HFFc6 (cell line): ENCODE measurements at places on chromosomes 2 and 18.
A peak's percentile ranks its signal among the peaks of the same experiment; 100 is the strongest.

- no peak for DNase-seq
Measured at GRCh38 chr2:110727923-110728322, 4.5 kb upstream of the ACOXL start.

- DNase-seq, result no peak
Measured at GRCh38 chr18:12253663-12254135, 462 bp upstream of the CIDEA start.

- DNase-seq, result no peak
Measured at GRCh38 chr18:38421872-38422615, 856.4 kb upstream of the CELF4 start.

- DNase-seq, result no peak
Measured at GRCh38 chr2:71166812-71167211, 36.4 kb downstream of the MPHOSPH10 start.

DNA sequence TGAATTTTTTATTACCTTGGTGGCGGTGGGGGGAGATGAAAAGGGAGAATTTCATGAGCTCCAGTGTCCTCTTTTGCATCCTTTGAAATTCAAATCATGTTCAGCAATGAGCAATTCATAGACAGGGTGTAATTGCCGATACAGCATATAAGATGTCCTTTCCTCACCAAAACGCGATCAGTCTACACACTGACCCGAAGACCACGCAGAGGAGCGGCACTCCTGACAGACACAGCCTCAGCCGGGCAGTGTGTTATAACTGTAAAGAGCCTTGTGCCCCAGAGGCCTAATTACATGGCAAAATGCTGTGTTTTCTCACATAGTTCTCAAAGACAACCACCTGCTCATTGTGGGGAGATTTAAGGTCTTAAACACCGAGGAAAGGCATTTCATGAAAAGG lies 38.4 kb upstream of the APCDD1 start:
- DNase-seq, result no peak

DNA sequence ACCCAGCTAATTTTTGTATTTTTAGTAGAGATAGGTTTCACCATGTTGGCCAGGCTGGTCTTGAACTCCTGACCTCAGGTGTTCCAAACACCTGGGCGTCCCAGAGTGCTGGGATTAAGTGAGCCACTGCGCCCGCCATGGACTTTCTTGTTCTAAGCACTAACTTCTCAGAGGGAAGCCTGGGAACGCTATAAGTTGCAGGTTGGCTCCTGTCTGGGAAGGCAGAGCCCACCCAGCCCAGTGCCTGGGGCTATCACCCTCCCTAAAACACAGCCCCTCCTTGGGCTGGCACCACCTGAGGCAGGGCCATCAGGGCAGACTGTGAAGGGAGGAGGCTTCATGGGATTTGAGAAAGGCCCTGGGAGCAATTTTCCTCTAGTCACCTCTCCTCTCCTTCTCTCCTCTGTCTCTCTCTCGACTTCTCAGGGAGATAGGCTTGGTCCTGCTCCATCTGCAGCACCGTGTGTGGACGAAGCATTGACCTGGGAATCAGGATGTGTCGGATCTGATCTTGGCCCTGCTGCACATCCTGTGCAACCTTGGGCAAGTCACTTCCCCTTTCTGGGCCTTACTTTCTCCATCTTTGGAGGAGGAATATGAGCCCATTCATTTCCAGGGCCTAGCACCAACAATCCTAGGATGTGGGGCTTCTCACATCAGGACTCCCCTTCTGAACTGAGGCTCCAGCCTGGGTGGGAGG lies 10.9 kb downstream of the PSD4 start:
- DNase-seq, result no peak

GRCh38 chr2:239773228-239774141 lies 251.7 kb downstream of the NDUFA10 start:
- DNase-seq, result no peak

- no peak for DNase-seq
Measured at GRCh38 chr2:236525411-236525997, 44.1 kb upstream of the ACKR3 start.

GRCh38 chr2:169510496-169510895 lies 994 bp downstream of the KLHL41 start:
- DNase-seq, result no peak

DNA sequence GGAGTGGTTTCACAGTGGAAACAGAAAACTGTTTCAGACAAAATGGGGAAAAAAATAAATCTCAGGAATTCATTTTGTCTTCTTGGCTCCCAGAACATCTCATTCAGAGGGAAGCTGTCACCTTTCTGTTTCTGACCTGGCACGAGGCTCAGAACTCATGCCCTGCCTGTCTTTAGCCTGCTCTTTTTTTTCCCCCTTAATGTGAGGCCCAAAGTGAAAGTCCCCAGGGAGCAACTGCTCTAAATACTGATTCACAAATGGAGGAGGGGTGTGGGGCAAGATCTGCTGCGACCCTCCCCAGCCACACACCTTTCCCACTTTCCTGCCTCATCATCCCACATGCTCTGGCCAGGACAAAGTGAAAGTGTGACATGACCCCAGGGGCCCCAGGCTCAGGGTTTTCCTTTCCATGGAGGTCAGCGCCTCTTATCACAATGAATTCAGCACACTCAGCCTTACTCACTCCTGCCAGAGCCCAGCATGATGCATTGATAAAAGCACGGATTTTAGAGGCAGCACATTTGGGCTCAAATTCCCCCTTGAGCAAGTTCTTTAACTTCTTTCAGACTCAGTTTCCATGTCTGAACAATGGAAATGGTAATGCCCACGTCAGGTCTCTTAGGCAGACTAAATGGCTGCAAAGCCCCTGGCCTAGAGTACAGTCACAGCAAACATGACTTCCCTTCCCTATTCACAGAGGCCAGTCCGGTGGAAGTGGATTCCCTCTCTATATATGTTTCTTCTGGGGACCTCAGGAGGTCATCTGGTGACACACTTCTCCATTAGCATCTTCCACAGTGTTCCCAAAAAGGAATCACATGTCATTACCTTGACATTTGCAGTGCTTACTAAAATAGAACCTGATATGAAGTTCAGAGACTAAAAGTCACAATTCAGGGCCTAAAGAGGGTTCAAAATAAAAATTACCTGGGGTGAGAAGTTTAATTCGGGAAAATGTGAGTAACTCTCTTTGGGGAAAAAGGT lies 55.3 kb upstream of the TMEM163 start:
- peak; percentile 8 for DNase-seq

- DNase-seq, result peak; percentile 77
Measured at GRCh38 chr2:237025090-237025865, 60.4 kb upstream of the COPS8 start.

DNA sequence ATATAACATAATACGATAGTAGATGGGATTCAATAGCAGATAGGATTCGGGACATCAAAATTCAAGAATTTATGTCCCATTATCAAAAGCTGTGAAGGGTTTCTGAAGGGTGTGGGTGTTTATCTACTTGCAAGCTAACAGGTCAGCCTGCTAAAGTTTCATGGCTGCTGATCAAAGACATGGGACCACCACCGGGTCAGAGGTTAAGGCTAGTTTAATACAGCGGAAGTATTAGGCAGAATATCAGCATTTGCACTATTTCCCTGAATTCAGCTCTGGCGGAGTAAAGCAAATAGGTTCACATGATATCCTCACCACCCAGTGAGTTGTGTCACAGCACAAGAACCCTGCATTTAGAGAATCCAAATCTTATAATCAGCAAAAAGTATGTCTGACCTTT lies 82.5 kb downstream of the DSEL start:
- no peak for DNase-seq

DNA sequence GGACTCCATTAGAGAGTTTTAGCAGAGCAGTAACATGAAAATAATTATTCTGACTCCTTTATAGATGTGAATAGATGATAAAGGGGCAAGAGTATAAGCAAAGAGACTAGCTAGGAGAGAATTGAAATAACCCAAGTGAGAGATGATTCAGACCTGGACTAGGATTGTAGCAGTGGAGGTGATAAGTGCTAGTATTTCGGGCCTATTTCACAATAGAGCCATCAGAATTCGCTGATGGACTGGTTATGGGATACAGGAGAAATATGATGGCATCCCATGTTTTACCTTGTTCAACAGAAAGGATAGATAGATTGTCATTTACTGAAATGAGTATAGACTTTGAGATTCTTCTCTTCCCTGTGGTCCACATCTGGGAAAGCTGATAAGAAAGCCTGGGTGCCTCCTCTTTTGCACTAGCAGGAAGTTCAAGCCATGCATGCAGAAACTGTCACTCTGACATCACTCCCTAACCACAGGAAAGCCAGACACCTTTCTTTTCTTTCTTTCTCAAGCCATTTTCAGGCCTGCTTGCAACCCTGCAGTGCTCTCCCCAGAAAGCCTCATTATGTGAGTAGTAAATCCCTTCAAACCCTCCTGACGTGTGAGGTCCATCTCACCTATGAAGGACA lies 25.3 kb downstream of the DYNAP start:
- DNase-seq, result no peak

DNA sequence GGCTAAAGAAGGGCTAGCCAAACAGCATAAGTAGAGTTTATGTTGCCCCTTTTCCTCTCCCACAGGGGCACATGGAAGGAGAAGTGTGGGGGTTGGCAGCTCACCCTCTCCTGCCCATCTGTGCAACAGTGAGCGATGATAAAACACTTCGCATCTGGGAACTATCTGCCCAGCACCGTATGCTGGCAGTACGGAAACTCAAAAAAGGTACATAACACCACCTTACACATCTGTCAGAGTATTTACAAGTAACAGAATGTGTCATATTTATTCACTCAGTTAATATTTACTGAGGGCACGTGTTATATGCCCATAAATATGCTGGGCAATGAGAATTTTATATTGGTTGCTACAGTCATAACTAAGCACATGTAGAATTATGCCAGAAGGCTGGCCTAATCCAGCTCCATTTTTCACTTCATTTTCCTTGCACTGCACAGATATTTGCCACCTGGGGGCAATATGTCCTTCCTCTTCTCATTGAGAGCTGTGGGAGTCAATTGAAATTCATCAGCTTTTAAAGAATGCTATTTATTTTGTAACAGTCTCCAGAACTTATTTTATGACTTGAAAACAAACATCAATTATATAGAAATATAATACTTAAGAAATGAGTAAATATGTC lies 150.6 kb downstream of the RTN4 start:
- peak; percentile 72 for DNase-seq

GRCh38 chr2:105617631-105618350 lies 126.9 kb upstream of the NCK2 start:
- DNase-seq, result no peak

DNA sequence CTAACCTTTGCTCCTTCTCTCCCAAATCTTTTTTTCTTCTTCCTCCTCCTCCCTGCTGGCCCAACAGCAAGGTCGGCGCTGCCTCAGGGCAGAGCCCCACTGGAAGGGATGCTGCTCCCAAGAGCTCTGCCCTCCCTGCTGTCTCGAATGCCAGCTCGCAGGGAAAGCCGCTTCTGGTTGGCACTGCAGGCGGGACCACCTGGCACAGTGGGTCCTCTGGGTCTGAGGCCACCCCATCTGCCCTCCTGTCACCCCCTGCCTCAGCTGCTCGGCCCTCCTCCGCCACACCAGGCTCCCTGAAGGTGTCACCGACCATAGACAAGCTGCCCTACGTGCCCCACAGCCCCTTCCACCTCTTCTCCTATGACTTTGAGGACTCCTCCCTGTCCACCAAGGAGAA lies 176.3 kb downstream of the TPGS2 start:
- DNase-seq, result no peak

DNA sequence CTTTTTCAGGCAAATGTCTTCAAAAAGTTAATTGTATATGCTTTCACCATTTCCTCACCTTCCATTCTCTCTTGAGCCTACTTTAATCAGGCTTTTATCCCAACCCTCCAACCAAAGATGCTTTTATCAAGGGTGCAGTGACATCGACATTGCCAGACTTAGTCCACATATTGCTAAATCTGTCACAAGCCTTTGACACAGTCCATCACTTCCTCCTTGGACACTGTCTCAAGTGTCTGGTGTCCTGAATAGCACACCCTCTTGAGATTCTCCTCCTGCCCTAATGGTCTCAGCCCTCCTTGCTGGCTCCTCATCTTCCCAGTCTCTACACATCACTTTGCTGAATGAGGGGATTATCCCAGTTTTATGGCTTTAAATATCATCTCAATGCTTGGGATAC lies 147.5 kb upstream of the SLC39A10 start:
- DNase-seq, result no peak

DNA sequence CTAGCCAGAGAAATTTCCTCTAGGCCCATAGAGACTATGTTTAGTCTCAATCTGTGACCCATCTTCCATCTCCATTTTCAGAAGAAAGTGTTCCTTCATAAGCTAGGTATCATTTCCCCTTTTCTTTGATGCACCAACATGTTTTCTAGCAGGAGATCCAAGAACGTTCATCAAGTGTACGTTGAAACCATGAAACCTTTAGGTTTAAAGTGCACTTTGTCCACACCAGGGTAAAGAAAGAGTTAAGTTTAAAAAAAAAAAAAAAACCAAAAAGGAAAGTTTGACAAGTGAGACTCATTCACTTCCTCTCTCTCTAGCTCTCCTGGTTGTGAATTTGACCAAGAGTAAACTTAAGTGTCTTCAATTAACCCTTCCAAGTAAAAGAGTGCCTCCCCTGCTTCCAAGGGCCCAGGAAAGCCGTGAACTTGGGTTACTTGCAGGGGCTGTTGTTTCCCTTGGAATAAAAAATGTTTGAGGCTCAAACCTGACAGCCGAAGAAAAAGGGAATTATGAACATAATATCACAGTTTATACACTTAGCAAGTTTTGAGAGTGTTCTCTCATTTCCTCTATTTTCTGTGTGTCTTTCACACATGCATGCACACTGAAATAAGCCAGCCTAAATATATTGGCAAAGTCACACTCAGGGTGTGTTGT lies 56.7 kb downstream of the LBH start:
- DNase-seq, result no peak

GRCh38 chr2:74080346-74080745 lies 67.4 kb downstream of the BOLA3 start:
- no peak for DNase-seq

GRCh38 chr2:198950803-198951202 lies 506.9 kb downstream of the SATB2 start:
- no peak for DNase-seq

DNA sequence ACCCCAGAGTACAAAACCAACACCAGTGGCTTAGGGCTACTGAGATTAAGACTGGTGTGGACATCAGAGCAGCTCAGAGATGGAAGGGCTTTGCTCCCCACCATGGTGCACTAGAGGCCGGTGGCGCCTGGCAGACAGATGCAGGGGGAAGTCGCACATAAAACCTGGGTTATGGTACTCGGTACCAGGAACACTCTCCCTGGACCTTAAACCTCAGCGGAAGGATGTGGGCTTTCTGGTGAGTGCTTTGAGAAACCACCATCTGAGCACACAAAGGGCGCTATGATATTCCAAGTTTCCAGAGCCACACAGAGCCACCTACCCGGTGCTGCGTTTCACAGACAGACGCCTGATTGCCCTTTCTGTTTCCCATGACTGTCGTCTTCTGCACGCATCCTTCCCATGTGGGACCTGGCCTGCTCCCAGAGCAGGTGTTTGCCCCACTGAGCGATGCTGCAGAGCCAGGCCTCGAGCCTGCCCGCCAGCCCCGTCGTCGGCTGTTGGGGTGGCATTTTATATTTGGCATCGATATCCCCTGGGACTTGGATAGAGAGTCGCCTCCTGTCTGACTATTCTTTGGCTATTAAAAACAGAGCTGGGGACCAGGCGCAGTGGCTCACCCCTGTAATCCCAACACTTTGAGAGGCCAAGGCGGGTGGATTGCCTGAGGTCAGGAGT lies 89.5 kb upstream of the ODC1 start:
- no peak for DNase-seq

GRCh38 chr2:160062292-160063005 lies at the start of gene PLA2R1:
TSS of gene PLA2R1 (minus strand) at chr2:160062615. CDS start at chr2:160062403, 212 bp downstream.
- peak; percentile 24 for DNase-seq

- DNase-seq, result peak; percentile 7
Measured at GRCh38 chr18:55047546-55047945, 88.3 kb upstream of the CCDC68 start.

- peak; percentile 7 for DNase-seq
Measured at GRCh38 chr2:30371772-30372373, 75.2 kb upstream of the LCLAT1 start.

- DNase-seq, result no peak
Measured at GRCh38 chr2:200749631-200750322, 61.9 kb upstream of the BZW1 start.
